GM20000 (cell line): ENCODE measurements at places on chromosomes 3 and 15.

DNA sequence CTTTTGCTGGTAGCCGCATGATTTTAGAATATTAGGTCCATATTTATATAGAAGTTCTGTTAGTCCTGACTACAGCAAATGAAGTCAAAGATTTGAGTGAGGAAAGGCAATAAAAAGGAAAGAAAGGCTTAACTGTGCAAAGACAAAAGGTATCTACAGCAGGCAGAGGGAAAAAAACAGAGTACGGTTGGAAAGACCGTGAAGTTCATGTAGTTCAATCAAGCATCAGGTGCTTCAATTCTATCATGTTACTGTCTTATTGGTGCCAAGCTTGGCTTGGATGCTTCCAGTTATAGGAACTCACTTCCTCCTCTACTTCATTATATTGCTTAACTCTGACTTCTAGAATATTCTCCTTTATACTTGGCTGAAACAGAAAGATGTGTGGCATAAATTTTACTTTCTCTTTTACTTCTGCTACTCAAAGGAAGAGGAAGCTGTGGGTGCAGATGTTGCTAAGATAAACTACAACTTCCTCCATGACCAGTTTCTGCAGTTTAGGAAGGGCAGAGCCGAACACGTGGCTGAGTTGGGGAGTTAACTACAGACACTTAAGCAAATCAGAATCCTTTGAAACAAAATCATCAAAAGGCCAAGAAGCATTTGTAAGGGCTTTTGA is 72.6 kb upstream of the ZBED2 start:
- peak; percentile 62 for DNase-seq

DNA sequence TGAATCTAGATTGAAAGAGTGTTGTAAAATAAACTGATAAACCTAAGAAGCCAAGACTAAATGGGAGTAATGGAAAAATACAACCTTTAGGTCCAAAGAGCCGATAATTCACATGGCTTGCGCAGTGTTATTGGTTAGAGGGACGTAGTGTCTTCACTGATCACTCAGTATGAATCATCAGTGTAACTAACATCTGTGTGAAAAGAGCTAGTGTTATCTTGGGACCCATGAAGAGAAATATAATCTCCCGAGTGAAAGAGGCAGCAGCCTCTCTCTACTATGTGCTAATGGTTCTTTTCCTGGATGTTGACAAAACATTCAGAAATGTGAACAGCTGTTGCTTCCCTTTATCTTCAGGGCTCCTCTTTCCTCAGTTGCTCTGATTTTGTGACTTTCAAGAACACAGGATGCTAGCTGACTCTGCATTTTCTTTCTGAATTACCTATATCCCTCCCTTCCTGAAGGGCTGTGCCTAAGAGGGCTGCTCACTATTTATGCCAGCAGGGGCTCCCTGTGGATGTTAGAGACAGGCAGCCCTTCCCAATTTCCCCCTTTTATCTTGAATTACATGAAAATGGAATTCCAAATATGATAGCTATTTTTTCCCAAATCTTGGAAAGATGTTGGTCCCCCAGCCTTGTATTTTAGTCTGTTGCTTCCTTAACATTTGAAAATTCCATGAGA is 128.8 kb downstream of the GRM7 start:
- no peak for DNase-seq

DNA sequence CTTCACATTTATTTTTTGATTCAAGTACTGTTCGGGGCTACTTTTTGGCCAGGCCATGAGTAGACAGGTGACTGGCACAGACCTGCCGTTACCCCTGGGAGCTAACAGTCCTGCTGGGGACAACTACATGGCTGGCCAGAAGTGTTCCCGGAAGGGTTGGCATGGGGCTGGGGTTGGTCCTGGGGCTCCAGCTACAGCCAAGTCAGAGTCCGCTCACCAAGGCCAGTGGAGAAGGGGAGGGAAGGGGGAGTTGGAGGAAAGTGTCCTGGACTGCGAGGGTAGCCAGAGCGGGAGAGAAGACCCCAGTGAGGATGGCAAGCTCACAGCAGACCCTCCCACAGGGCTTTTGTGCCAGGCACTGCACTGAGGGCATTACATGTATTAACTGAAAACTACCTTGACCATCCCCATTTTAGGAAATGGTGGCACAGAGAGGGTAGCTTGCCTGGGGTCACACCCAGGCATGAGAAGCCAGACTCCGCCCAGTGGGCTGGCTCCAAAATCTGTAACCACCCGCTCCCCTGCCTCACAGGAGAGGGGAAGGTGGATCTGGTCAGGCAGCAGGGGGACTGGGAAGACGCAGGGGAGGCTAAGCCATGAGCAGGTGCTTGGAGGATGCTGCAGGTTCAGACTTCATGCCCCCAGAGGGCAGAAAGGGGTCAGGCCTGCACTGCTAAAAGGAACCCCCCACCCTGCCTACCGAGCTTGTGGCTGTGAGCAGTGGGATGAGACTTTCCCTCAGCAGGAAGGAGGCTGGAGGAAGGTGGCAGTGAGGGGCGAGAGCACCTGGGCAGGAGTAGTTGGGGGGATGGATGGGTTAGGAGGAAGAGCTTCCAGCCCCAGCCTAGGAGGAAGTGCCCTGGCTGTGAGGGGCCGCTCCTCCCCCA is 38.3 kb upstream of the ESYT3 start:
- no peak for DNase-seq

DNA sequence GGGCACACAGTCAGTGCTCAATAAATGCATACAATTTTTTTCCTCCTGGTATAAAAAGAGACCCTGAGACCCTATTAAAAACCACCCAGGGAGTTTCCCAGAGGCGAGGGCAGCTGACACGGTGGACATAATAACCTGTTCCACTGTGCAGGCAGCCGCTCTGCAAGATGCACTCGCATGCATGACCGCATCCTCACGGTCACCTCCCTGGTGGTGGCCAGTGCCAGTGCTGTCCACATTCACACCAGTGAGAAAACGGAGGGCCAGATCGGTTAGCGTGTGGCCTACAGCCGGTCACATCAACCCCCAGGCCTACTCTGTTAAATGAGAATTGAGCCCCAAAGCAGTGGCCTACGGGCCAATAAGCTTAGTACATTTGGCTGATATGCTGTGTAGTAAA is 24.8 kb downstream of the SH3BP5 start:
- DNase-seq = no peak

DNA sequence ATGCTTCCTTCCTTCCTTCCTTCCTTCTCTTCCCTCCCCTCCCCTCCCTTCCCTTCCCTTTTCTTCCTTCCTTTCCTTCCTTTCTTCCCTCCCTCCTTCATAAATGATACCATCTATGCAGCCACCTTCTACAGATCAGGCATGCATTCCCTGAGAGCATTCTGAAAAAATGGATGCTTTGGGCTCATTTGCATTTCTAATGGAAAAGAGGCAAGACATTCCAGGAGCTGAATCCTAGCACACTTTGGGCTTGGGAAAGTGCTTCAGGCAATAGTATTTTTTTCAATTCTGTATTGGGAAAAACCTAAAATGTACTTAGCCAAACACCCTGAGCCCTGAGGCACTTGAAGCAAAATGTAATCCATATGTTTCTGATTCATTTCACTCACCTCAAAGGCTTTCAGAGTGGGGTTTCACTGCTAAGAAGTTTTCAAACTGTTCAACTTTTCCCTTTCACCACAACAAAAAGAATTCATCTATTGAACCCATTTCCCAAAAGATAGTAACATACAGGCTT is 220.1 kb upstream of the RORA start:
- DNase-seq = no peak

- DNase-seq = no peak
Observed at GRCh38 chr3:64444490-64445108, 219.3 kb upstream of the PRICKLE2 start.

- DNase-seq = no peak
Observed at GRCh38 chr3:11045536-11045935, 53.0 kb downstream of the SLC6A1 start.

DNA sequence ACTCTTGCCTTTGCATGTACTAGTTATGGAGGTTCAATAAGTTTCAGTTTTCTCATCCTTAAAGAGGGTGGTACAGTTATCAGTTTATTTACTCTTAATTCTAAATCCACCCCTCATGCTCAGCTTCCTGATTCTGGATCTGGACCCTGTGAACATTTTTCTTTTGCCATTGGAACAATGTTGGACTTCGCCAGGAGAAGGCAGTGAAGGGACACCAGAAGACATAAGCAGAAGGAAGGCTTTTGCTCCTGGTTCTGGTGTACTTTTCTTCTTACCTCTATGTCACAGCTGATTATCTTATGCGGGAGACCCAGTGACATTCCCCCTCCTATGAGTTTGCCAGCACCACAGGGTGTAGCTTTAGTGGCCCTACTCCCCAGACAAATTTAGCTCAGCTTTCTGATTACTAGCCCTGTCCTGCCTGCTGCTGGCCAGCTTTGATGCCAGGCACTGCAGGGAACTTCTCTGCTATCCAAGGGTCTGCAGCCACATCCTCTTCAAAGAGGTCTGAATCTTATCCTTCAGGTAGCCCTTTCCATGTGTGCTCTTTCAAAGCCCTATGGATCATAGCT is 466.3 kb upstream of the EPHA3 start:
- no peak for DNase-seq

- DNase-seq = peak; percentile 13
Observed at GRCh38 chr3:143751643-143752178, 96.6 kb downstream of the SLC9A9 start.

GRCh38 chr3:112607863-112608262 is 33.1 kb downstream of the CCDC80 start:
- no peak for DNase-seq

DNA sequence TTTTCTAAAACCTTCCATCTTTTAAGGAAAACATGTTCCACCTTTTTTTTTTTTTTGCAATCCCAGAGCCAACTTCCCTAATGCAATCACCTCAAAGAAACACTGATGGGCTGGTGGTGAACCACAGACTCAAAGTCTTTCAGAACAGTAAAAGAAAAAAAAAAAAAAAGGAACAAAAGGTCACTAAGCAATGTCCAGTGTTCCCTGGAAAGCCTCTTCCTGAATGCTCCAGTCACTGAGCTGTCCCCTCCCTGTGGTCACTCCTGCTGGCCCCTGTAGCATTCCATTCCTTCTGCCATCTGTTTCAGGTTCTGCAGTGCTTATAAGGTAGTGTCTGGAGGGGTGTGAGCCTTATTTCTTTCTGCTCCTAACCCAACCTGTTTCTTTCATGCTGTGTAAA is 53.3 kb downstream of the AAGAB start:
- no peak for DNase-seq

DNA sequence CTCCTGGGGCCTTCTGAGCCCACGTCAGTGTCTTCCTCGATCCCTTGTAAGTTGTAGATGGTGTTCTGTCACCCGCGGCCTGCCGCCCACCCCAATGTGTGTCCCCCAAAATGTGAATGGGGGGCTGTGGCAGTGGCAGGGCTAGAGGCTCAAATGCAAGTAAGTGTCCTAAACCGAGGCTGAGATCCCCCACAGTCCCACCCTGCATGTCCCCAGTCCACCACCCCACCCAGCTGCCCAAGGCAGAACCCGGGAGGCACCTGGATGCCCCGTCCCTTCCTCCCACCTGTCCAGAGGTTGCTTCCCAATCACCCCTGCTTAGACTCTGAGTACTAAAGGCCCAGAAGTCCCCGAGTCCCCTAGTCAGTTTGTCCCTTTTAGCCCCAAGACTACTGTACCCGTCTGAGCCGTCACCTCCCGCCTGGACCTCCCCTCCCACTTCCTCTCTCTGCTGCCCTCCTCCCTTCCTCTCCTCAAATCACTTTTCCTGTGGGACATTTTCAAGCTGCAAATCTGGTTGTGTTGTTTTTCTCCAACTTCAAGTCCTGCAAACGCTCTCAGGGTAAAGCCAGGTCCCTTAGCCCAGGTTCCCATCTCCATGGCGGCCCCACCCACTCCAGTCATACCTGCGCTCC is 11.8 kb upstream of the PLXND1 start:
- no peak for DNase-seq

DNA sequence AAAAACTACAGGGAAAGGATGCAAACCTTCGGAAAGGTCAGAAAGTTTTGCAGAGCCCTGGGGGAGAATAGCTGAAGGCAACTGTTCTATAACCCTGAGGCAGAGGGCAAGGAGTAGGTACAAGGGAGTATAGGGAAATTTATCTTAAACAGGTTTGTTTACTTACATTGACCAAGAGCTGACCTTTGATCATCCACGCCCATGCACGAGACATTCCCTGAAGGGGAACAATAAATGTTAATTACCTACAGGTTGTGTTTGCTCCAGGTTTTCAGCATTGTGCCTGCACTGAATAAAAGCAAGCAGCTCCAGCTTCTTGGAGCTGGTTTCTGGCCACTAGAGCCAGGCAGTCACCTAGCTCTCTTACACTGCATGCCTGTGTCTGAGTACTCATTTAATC is 524.5 kb upstream of the TGFBR2 start:
- no peak for DNase-seq

- no peak for DNase-seq
Observed at GRCh38 chr3:14775563-14775962, 43.2 kb upstream of the FGD5 start.

GRCh38 chr3:27289769-27290413 is 79.3 kb downstream of the NEK10 start:
- DNase-seq = no peak

DNA sequence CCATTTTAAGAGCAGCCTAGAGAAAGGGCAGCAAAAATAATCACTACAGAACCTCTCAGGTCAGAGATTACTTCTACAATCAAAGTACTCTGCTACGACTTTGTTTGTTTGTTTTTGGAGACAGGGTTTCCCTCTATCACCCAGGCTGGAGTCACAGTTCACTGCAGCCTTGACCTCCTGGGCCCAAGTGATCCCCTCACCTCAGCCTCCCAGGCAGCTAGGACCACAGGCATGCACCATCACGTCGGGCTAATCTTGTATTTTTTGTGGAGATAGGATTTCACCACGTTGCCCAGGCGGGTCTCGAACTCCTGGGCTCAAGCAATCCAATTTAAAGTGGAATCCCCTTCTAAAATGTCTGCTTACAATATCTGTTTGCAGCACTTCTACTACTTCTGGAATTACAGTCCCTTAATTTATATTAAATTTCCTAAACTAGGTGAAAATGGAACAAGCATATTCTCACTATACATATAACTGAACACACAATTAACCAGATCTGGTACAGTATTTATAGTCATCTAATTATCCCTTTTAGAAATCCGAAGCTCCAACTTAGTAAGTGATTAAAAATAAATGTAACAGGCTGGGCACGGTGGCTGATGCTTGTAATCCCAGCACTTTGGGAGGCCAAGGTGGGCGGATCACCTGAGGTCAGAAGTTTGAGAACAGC is 4.4 kb downstream of the UACA start:
- DNase-seq = no peak

DNA sequence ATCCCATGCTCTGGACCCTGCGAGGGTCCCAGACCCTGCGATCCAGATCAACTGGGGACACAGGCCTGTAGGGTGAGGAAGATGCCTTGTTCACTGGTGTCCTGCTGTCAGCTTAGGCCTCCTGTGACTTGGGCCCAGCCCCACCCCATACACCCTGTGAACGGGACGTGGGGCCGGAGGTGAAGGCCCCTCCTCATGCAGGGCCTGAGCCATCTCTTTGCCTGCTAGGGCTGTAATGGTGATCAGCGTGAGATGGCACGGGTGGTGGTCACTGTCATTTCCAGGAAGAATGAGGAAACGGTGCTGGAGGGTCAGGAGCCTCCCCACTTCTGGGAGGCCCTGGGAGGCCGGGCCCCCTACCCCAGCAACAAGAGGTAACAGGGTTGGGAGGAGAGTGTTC is 12.4 kb downstream of the VILL start:
- no peak for DNase-seq
